Right forelimb (tissue), 1 donor: ENCODE measurements at places on chromosomes 13 and 19.

DNA sequence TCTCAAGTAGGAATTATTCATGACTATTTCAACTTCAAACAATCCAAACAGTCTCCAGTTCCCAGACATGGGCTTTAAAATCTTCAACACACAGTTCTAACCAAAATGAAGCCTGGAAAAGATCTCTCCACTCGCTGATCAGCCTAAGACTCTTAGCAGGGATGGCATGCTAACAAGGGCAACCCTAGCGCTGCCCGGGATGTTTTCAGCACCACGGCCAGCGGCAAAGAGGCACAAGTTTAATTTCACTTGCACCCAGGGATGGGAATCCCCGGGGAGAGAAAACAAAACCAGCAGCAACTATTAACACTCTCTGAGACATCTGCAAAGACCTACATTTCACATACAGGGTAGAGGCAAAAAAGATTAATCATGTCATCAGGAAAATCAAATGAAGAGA, 43.0 kb downstream of the CACNA1A start:
- no peak for DNase-seq

- no peak for DNase-seq
Measured at GRCh38 chr19:48466561-48467325, 2.4 kb upstream of the CYTH2 start.

DNA sequence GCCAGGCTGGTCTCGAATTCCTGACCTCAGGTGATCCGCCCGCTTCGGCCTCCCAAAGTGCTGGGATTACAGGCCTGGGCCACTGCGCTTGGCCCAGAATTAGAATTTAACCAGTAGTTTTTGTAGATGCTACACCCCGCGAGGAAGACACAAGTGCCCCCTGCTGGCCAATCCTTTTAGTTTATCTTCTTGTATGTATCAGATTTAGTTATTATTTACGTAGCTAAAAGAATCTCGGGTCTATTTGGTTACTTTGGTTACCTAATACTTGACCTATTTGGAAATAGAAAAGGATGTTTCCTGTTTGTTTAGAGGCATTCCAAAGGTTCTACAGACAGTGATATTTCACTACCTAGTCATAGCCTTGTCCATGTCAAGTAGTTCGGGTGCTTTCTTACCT, 22.0 kb downstream of the MUC16 start:
- no peak for DNase-seq

GRCh38 chr19:10543059-10543419, 665 bp upstream of the ATG4D start:
- no peak for DNase-seq

GRCh38 chr13:28347456-28348371, 147.2 kb downstream of the FLT1 start:
- no peak for DNase-seq

GRCh38 chr13:79792716-79793115, 311.8 kb downstream of the NDFIP2 start:
- DNase-seq, result no peak

GRCh38 chr13:98547455-98547854, 29.5 kb downstream of the STK24 start:
- DNase-seq, result no peak

- no peak for DNase-seq
Measured at GRCh38 chr13:26526702-26527216, 30.7 kb upstream of the WASF3 start.

- peak; percentile 89 for DNase-seq
Measured at GRCh38 chr19:43519436-43520088, 7.4 kb downstream of the ETHE1 start.

- no peak for DNase-seq
Measured at GRCh38 chr19:6887316-6887715, at the start of gene ADGRE1. Gene ADGRE1, plus strand, starts transcription at chr19:6887579. Its CDS starts 30 bp downstream, at chr19:6887609.

DNA sequence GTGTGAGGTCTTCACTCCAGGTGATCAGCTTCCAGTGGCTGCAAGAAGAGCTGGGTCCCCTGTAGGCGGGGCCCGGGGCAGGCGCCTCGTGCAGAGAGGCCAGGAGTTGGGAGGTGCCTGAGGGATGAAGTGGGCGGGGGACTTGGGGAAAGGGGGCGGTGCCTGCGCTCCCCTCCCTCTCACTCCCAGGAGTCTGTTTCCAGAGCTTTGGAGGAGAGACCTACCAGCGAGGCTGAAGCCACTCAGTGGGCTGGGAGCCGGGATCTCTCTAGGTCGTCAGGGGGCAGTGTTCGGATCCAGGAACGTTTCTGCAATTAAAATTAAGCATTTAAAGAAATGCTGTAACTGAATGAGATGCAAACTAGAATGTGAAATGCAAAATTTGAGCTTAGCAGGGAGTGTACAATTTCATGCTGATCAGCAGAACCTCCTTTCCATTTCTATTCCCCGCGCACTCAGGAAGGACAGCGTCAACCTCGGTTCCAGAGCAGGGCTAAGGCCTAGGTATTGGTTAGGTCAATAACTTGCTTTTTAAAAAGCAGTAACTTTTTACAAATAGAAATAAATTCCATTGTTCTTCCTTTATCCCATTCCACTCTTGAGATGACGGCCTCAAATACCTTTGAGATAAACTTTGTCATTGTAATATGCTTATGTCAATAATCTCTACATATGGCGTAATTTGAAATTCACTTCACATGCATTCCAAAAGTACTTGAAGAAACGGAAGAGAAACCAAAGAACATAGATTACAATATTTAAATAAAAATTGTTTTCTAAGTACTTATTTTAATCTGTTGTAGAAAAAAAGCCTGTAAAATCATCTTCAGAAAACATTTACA, 11.6 kb downstream of the ZNF160 start:
- no peak for DNase-seq

- DNase-seq, result no peak
Measured at GRCh38 chr19:55536366-55536765, 567 bp downstream of the SBK2 start.

DNA sequence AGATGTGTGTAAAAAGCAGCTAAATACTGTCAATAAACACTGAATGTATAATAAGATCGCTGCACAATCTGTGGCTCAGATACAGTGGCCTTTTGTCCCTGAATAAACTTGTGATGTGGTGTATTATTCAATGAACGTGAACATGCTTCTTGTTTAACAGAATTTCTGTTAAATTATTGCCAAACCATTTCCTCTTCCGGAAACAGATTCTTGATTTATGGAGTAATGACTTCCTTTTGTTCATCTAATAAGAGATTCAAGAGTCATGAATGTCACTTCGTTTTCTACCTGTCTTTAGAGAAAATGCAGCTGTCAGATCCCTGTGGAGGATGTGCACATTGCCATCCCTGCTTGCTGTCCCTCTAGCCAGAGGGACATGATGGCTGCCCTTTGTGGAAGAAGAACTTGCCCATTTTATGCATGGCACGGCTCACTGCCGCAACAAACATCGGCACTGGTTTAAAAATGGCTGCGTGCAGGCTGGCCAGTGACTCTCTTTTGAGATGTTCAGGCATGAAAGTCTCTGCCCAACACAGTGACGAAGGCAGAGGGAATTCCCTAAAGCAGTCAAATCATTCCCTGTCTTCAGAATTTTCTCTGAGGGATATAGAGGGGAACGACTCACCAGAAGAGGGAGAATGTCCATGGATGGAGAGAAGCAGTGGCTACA, 3.1 kb upstream of the TNFSF13B start:
- no peak for DNase-seq

GRCh38 chr19:2117215-2117960, 20.7 kb downstream of the IZUMO4 start:
- no peak for DNase-seq

DNA sequence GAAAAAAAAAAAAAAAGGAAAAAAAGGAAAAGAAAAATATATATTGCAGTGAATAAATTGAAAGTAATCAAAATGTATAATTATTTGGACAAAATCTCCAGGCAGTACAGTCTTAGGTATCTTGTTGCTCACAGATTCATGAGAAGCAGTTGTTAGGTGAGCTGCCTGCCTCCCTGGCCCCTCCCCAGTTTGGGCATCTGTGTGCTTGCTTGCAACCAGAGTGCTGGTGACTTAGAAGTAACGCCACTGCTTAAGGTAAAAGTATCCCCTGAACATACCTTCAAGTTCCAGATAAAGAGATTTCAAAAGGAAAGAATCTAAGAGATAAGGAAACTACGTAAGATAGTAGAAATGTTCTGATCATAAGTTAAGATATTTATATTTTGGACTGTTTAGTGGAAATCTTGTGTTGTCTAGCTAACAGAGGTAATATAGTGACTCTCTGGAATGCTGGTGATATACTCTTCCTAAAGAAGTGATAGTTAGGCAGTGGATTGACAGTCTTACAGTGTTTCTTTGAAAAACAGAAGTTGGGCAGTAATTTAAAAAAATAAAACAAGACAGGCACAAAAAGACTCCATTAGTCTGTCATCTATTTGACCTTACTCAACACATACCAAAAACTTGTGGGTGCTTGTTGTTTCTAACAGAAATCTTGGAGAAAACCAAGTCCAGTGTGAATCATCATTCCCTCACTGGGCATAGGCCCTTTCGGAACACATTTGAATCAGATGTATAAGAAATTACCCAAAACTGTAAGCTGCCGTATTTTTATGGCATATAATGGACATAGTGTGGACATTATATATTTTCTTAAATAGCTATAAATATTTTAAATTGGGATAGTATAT, 38.3 kb upstream of the KCTD4 start:
- DNase-seq, result no peak

GRCh38 chr13:48126944-48127830, 32.3 kb upstream of the MED4 start:
- DNase-seq, result peak; percentile 60

DNA sequence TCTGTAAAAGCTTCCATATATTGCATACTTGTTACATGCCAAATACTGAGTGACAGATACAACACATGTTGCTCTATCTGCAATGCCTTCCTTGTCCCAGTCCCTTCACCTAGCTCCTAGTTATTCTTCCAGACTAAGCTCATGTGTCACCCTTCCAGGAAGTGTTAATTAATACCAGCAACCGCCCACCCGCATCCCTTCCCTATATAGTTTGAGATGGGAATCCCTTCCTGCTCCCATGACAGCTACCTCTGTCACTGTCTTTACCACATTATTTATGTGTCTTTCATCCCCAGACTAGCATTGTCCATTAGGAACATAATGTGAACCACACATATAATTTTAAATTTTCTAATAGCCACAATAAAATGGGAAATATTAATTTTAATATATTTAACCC, 49.5 kb upstream of the FRY start:
- DNase-seq, result no peak

DNA sequence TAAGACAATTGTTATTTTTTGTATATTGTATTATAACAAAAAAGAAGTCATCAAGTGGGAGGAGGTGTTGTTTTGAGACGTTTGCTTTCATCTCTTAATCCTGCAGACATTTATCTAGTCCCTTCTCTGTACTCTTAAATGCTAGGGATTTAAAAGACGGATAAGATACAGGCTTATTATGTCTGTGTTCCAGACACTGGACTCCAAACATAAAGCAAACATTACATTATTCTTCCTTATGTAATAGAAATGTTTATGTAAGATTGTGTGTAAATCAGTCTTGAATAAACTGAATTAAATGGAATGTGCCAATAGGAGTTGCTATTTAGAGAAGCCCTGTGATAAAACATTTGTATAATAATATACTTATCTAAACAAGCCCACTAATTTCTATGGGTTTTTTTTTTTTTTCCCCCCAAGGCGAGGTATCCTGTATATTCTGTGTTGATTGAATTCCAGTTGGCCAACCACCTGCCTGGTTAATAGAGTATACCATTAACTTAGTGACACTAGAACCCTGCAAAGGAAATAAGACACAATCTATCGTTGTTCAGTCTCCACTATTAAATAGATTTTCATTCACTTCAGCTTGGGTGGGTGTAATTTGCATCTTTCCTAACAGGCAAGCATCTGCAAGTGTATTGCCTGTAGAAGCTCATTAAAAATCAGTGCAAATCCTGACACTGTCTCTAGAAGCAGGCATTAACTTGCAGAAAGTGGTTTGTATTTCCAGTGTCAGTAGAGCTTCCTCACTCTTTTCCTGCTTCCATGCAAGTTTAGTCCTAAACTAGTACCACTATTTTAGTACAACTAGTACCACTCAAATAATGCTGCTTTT, 69.0 kb downstream of the LRCH1 start:
- no peak for DNase-seq

DNA sequence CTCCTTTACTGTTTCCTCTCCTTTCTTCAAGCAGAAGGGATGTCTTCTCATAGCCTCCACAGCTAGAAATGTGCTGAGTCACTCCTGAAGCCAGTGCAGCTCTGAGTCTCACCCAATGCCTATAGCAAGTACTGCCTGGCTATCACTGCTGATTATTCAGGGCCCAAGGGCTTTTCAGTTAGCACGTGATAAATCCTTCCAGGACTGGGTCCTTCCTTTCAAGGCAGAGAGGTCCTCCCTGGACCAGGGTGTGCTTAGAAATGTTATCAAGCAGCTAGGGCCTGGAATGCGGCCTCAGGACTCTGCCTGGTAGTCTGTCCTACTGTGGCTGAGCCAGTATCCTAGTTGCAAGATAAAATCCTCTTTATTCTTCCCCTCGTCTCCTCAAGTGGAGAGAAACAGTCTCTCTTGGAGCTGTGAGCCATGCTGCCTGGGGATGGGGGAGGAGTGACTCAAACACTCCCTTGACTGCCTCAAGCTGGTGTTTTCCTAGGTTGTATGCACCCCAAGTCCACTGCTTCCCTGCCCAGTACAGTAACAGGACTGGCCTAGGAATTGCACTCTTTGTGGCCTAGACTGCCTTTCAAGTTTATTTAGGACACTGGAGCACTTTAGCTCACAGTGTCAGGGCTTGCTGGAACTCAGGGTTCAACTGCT, 198.7 kb upstream of the SERP2 start:
- DNase-seq, result no peak

GRCh38 chr19:7366701-7367420, 18.1 kb downstream of the ARHGEF18 start:
- DNase-seq, result no peak

- no peak for DNase-seq
Measured at GRCh38 chr19:47702671-47703070, 10.6 kb upstream of the EHD2 start.

DNA sequence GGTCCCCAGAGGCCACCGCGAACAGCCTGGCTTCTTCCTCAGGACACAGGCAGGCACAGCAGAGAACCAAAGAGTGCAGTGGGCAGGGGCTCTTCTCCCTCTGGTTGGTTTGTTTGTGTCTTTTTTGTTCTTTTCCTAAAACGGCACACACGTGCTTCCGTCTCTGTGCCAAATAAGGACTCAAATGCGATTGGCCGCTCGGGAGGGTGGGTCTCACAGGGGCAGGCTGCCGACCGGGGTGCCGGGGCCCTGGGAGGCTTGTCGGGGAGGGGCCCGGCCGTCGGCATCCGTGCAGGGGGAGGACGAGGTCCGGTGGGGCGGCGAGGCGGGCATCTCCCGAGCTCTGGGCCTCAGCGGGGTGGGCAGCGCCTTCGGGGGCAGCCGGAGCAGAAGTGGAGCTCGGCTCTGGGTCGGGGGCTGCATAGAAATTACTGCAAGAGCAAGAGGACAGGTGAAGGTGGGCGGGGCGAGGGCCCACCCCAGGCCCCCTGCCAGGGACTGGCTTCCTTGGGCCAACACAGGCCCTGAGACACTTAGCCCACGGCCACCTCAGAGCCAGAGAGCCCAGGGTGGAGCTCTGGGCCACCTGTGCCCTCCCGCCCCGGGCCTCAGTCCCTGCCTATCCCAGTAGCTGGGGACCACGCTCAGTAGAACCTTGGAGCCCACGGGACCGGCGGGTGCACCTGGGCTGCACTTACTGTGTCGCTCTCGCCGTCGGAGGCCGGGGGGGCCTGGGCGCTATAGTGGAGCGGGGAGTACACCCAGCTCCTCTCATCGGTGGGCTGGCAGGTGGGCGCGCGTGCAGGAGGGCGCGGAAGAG, 6.4 kb upstream of the CACTIN start:
- DNase-seq, result no peak
